Posterior cingulate gyrus (tissue), 11 donors: ENCODE measurements at places on chromosomes 5 and 9.
A peak's percentile ranks its signal among the peaks of the same experiment; 100 is the strongest.

- no peak for DNase-seq
Measured at GRCh38 chr5:88130211-88130815, 138.3 kb downstream of the TMEM161B start.

GRCh38 chr9:129886226-129887174, 51.2 kb downstream of the USP20 start:
- DNase-seq = no peak

DNA sequence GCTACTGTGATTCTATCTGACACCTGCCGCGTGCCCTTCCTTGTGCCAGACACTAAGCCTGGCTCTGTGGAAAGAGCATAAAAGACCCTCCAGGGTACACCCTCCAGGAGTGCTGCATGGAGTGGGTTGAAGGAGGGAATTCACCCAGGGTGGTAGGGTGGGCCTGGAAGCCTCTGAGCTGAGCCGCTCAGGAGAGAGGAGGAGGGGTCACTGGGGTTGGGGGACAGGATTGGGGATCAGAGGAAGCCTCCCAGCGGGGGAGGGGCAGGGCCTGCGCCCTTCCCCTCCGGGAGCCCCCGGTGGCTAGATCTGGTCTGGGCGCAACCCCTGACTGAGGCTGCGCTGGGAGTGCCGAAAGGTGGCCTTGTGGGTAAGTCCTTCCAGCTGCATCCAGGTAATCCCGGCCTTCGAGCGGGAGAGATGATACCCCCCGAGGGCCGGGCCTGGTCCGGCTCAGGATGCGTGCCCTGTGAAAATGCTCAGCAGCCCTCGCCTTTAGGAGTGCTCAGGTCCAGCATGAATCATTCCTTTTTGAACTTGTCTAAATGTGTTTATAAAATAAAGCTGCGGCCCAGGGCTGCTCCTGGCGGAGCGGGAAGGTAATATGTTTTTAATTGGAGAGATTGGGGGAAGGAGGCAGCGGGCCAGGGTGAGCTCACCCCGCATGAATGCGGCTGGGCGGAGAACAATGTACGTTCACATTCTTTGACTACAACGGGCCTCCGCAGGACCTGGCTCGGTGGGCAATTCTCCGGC, 118.1 kb upstream of the SMIM23 start:
- DNase-seq = no peak

DNA sequence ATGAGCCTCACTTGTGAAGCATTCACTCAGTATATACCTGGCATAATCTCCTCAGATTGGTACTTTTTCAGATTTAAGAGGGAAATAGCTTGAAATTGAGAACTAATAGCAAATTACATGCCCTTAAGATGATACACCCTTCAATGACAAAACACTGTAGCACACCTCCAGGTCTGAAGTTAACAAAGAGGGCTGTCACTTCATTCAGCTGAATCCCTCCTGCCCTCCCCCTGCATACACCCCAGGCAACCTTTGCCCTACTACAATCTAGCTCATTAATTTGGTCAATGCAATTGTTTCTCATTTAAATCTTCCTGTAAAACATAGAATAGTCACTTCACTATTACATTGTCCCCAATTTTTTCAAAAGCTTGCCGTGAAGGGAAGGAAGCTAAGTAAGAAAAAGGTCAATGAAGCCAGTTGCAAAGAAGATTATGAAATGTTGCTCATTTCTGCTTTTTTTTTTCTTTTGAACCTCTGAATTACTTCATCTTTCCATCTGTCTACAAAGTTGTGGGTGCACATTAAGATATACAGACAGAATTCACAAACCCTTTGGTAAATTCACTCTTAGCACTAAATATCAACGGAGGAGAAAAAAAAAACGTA, 294.8 kb upstream of the PTGER4 start:
- no peak for DNase-seq

DNA sequence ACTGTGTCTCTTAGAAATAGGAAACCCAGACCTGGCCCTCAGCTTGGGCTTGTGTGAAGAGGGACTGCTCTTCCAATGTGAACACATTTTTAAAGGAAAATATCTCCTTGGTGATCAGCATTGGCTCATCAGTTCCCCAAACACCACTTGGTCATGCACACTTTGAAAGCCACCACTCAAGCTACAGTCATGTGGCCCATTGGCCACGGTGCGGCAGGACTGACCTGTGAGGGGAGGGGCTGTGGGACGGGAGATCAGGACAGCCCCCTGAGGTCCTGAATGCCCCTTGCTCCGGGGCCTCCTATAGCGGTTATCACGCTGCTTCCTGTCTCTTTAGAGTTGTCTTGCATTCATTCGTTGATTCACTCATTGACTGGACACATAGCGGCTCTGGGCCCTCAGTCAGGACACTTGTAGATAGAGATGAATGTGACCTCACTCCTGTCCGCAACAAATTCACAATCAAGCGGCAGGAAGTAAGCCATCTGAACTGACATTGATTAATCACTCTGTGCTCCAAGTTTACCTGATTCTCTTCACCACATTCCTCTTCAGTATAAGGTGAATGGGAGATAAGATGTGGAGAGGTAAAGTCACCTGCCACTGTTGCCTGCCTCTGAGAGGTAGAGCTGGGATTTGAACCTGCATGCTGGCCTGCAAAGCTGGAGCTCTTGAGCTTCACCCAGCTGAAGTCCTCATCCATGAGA, 73.1 kb downstream of the COL15A1 start:
- DNase-seq = no peak

GRCh38 chr9:75487856-75488718, 399.8 kb downstream of the OSTF1 start:
- DNase-seq = no peak

GRCh38 chr9:16030528-16031185, 477.8 kb downstream of the CCDC171 start:
- no peak for DNase-seq

- no peak for DNase-seq
Measured at GRCh38 chr5:138686668-138687067, 66.6 kb upstream of the CTNNA1 start.

DNA sequence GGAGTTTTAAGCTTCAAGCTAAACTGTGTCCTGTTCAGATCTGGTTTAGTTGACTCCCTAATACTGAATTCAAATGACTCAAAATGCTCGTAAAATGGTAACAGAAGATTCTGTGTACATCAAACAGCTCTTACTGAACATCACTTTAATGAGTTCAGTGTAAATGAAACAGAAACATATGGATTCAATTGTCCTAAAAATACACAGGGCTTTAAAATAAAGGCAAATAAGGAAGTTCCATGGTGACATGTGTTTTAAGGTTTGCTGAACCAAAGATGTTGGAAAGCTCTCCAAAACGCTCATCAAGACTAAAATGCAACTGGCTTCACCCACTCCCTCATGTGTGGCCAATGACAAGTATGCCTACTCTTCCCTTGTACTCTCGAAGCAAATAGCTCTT, 340.0 kb upstream of the PIK3R1 start:
- no peak for DNase-seq

DNA sequence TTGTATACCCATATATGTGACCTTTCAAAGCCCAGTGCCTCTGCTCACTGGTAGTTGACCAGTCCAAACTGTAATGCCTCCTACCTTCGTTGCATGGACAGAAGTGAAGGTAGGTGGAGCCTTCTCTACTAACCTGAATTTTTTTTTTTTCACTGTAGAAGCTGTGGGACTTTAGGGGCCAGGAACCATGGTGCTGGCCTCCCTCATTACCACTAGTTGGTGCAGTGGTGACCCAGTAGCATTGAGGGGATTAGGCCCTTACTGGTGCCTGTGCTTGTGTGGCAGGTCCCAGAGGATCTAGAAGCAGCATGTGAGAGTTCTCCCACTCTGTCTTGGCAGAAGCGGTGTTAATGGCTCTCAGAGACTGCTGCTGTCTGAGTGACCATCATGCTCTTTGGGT, 2.3 kb downstream of the RALGPS1 start:
- DNase-seq = no peak

DNA sequence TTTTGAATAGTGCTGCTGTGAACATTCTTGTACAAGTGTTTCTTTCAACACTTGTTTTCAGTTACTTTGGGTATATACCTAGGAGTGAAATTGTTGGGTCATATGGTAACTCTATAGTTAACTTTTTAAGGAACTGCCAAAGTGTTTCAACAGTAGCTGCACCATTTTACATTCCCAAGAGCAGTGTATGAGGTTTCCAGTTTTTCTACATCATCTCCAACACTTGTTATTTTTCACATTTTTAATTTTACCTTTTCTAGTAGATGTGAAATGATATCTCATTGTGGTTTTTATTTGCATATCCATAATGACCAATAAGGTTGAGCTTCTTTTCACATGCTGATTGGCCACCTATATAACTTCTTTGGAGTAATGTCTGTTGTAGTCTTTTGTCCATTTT, 40.0 kb upstream of the FOXE1 start:
- DNase-seq = no peak

- no peak for DNase-seq
Measured at GRCh38 chr9:89678396-89679015, 73.7 kb downstream of the GADD45G start.

DNA sequence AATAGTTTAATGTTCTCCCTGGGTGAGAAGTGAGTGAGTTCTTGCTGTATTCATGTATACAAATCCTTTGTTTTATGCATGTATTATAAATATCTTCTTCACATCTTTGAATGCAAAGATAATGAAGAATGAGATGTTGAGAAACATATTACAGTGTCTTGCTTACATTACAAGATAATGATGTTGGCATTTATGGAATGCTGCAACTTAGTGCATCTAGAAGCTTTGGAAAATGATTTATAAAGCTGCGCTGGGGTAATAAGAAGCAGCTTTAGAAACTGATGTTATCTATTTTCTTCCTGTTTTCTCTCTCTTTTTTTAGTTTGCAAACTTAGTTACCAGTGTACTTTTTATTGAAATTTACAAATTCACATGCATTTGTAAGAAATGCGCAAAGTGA, 673.4 kb downstream of the KCTD16 start:
- no peak for DNase-seq

DNA sequence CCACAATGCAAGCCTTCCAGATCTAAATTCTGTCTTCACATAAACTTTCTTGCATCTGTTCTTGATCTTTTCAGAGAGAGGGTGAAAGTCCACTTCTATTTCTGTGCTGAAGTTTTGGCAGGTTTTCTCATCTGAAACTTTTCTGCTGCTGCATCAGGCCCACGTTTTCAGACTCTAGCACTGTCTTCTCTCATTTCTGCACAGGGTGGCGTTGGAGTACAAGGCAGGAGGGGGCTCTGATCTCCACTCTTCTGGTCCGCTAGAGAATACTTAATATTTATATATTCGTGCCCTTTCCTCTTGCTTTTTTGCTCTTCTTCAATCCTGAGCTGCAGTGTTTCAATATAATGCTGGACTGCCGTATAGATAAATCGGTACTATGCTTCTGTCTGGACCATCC, 204.0 kb upstream of the PRDM9 start:
- no peak for DNase-seq

GRCh38 chr5:179258001-179258921, 87.0 kb downstream of the ADAMTS2 start:
- peak; percentile 71 for DNase-seq

DNA sequence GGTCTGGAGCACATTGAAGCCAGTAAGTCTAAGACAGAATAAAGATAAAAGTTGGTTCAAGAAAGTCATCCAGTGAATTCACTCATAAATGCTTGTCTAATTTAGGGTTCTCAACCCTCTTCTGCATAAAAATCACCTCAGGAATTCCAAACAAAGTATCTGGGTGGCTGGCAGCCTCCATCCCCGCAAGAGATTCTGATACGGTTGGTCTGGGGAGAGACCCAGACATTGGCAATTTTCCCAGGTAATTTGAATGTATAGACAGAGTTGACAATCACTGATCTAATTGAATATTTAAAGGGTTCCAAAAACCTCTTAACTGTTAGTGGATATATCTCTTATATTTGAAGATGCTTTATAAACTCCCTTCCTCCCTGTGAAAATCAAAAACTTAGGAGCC, 14.9 kb downstream of the ADAMTSL1 start:
- DNase-seq = no peak

- no peak for DNase-seq
Measured at GRCh38 chr9:88722753-88723152, 187.8 kb downstream of the NXNL2 start.

DNA sequence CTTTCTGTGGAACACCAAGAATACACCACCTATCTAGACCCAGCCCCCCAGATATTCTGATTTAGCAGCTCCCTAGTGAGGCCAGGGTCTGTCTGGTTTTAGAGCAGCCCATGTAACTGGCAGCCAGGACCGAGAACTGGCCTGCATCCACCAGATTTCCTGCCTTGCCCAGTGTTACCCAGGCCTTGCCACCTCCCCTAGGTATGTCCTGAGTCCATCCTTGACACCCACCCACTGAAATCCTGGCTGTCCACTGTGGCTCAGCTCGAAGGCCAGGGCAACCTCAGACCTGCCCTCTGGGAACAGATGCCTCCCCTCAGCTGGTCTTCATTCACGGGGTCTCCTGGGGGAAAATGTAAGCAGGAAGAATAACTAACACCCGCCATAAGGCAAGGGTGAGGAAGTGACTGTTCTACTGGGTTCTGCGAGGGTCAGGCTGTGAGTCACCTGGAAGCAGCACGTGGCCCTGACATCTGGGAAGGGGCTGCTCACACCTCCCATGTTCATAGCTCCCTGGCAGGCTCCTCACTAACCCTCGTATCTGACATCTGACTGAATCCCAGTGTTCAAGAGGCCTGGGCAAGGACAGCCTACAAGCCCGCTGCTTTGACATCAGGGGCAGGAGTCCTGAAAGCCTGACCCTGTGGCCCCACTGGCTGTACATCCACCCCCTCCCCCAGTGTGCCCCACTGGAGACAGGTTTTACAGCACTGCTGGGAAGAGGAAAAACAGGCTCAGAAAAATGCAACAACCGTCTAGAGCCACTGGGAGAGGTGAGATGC, 72.7 kb downstream of the SEMA4D start:
- DNase-seq = no peak

DNA sequence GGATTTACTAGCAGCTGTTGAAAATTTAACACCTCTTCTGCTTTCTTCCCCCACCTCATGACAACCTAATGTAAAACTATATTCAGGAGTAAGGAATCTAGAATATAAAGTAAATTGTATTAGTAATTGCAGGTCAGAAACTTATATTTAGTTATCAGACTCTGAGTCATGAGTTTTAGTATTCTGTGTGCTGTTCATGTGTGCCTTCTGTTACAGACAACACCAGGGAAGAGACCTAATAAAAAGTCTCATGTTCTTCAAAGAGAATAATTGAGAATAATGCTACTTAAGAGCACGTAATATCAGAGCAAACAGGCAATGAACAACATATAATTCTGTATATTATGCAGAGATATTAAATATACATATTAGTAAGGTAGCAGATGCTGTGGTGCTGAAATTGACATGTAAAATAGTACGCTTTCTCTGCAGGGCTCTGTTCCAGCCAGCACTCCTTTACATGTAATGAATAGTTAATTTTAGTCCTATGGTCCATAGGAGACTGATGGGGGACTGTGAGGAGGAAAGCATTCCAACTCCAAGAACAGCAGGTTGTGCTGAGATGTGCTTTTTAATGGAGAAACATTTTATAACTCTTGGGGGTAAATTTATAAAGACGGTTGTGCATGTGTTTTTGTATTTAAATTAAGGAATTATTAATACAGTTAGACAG, 106.4 kb downstream of the ZSWIM6 start:
- no peak for DNase-seq

GRCh38 chr5:64214132-64214531, 48.5 kb downstream of the RNF180 start:
- no peak for DNase-seq

- DNase-seq = no peak
Measured at GRCh38 chr9:123756484-123757106, 173.3 kb downstream of the DENND1A start.

- no peak for DNase-seq
Measured at GRCh38 chr9:23477908-23478307, 348.1 kb downstream of the ELAVL2 start.

- DNase-seq = no peak
Measured at GRCh38 chr5:164214698-164215097, 709.3 kb downstream of the MAT2B start.

GRCh38 chr9:137348769-137349470, 46.8 kb upstream of the NRARP start:
- DNase-seq = no peak

- no peak for DNase-seq
Measured at GRCh38 chr5:28880936-28881335, 1842.5 kb upstream of the CDH9 start.
